Stomach (tissue), 19 donors: ENCODE measurements at places on chromosomes 11 and 22.

GRCh38 chr11:74322667-74323066 is 11.2 kb upstream of the P4HA3 start:
- no peaks in the 10 kb centered on the region for H3K27me3 ChIP-seq
- no peak for DNase-seq
- H3K4me3 ChIP-seq: no peak overlapping the region
- no peak overlapping the region for H3K27ac ChIP-seq
- H3K36me3 ChIP-seq: no peaks in the 10 kb centered on the region
- H3K4me1 ChIP-seq: peaks cover 11% of the 10 kb centered on the region

- H3K36me3 ChIP-seq: no peaks in the 10 kb centered on the region
- H3K27ac ChIP-seq: no peak overlapping the region
- no peak overlapping the region for H3K4me3 ChIP-seq
- peak; percentile 28 for DNase-seq
Observed at GRCh38 chr22:44450503-44450902, 47.5 kb downstream of the RTL6 start.

DNA sequence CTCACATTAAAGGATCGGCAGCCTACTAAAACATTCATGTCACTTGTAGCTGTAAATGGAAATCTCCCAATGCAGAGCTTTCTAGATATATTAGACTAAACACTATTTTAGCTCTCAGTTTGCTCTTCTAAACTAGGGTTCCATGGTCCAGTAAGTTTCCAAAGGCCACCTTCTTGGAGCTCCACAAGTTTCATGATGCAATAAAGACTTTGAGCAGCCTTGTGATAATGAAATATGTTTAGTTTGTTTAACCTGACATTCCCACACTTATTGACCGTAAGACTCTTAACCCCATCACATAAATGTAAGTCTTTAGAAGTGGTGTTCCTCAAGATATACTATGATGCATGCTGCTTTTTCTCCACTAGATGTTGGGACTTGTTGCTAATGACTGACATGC is 87.7 kb downstream of the TRIM44 start:
- H3K27ac ChIP-seq: no peak overlapping the region
- no peaks in the 10 kb centered on the region for H3K36me3 ChIP-seq
- no peaks in the 10 kb centered on the region for H3K27me3 ChIP-seq
- no peak for DNase-seq
- H3K4me1 ChIP-seq: no peaks in the 10 kb centered on the region
- H3K4me3 ChIP-seq: no peak overlapping the region

DNA sequence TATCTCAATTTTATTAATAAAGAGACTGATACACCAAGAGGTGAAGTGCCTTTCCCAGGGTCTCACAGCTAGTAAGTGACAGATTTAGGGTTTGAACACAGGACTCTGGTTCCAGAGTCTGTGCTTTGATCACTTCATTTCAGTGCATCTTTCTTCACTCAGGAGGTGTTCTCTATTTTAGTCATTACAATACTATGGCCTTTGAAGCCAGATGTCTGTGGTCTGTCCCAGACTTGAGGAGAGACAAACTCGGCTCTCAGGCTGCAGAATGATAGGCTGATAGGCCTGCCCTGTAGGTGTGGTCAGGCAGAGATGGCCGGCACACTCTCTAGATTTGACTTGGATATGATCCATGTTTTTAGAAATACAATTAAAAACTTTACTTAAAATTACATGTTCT is 478.5 kb upstream of the CCDC90B start:
- no peak overlapping the region for H3K27ac ChIP-seq
- no peak overlapping the region for H3K4me3 ChIP-seq
- H3K4me1 ChIP-seq: no peaks in the 10 kb centered on the region
- DNase-seq: no peak

- H3K4me1 ChIP-seq: peaks cover 24% of the 10 kb centered on the region
- DNase-seq: peak; percentile 95
- no peak overlapping the region for H3K27ac ChIP-seq
- no peaks in the 10 kb centered on the region for H3K27me3 ChIP-seq
- H3K36me3 ChIP-seq: peaks cover 20% of the 10 kb centered on the region
- H3K4me3 ChIP-seq: no peak overlapping the region
Observed at GRCh38 chr11:119671051-119671450, 57.9 kb downstream of the NECTIN1 start.
